Activated CD4-positive, alpha-beta T cell treated with anti-CD3 and anti-CD28 coated beads, Interleukin-2, amount 10 ng/mL, durations not matched to agents 24 days and 14 days (primary cell): ENCODE measurements at places on chromosomes 12 and 14. TPM values are rescaled to one million over a fixed set of nuclear protein-coding genes. Genes with fewer than 3 reads are reported as not detected.

The ACACB gene
- 5.8 and 5.9 TPM in 2 replicates for total RNA-seq

The BEST3 gene
- not detected in 2 replicates for total RNA-seq

The COA8 gene
- 38.4 and 41.2 TPM in 2 replicates for total RNA-seq

The SLC25A47 gene
- total RNA-seq: not detected in 2 replicates

GRCh38 chr12:130872179-130873096 is 572 bp downstream of the RAN start:
- H3K27ac ChIP-seq: peak overlapping the region; percentile 98
- peak overlapping the region; percentile 97 for H3K4me3 ChIP-seq
- peaks cover 49% of the 10 kb centered on the region for H3K36me3 ChIP-seq
- H3K4me1 ChIP-seq: peaks cover 40% of the 10 kb centered on the region

GRCh38 chr12:101694297-101694848 is 3.1 kb upstream of the CHPT1 start:
- no peaks in the 10 kb centered on the region for H3K36me3 ChIP-seq
- H3K27ac ChIP-seq: no peak overlapping the region
- H3K27me3 ChIP-seq: peaks cover 16% of the 10 kb centered on the region
- H3K4me3 ChIP-seq: no peak overlapping the region
